ENCODE measurements at places on chromosomes 2 and 18.
A peak's percentile ranks its signal among the peaks of the same experiment; 100 is the strongest.

DNA sequence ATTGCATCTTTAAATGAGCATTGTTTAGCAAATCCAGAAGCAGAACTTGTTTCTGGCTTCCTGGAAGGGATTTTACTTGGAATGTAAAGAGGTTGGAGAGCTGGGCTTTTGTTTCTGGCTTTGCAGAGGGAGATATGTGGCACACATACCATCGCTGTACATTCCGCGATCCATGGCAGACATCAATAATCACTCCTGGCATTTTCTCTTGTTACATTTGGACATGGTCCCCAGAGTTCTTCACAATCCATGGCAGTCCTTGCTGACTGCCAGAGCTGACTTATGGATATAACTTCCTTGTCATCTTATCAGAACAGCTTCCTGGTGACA is 445.6 kb upstream of the SPRED2 start:
- no peak for DNase-seq

GRCh38 chr2:60553495-60554073 is at the start of gene BCL11A:
Gene BCL11A (minus strand): TSS chr2:60553654. CDS start chr2:60553270, 384 bp downstream.
- DNase-seq, result no peak

GRCh38 chr2:239954166-239955086 is 70.7 kb downstream of the NDUFA10 start:
- peak; percentile 26 for DNase-seq

DNA sequence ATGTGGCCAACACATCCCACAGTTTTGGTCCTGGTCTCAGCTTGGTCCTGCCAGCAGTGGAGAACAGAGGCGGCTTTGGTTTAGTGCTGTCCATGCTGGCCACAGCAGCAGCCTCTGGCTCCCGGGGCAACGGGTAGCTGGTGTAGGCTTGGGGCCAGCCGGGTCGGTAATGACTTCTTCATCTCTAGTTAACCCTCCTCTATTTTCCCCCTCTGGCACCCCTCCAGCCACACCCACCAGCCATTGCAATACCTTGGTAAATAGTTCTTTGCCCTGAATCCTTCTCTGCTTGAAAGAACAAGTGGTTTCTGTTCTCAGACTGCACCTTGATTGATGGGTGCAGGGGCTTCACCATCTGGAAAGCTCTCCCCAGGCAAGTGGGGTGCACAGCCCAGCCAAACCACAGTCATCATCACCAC is 31.7 kb upstream of the ZNF396 start:
- DNase-seq, result no peak

GRCh38 chr2:63692002-63692606 is 103.3 kb downstream of the MDH1 start:
- DNase-seq, result no peak

DNA sequence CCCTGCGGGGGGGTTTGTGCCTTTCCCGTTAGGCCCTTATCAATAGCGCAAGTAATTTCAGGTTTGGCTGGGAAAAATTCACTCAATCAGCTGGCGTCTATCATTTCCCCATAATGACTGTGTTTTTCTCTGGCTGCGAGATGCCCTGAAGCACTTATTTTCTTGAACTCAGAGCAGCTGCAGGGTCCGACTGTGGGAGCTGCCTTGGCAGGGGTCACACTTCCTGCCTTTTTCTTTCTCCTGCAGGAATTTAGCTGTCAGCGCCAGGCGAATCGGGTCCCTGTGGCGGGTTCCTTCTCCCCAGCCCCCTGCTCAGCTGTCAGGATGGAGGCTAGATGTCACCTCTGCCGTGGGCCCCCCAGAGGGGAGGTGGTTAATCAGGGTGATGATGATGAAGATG is 81.3 kb upstream of the HPCAL1 start:
- no peak for DNase-seq

- DNase-seq, result peak; percentile 46
Measured at GRCh38 chr2:1499033-1499795, 86.0 kb downstream of the TPO start.

DNA sequence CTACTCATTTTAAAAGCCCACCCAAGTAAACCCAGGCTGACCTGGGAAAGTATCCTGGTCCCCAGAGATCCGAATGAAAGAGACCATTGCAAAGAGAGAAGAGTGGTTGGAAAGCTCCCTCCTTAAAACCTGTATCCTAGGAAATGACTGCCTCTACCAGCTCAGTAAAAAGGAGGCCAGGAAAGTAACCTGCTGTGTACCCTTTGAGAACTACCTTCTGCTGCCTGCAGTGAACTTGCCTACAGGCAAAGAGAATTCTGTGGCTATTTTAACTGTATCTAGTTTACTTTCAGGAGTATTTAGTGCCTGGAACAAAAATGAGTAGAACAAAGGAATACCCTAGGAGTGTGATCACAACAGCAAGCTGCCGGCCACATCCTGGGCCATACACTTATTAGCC is 641.7 kb upstream of the NRXN1 start:
- no peak for DNase-seq

- no peak for DNase-seq
Measured at GRCh38 chr2:72765997-72766609, 59.7 kb downstream of the EXOC6B start.

DNA sequence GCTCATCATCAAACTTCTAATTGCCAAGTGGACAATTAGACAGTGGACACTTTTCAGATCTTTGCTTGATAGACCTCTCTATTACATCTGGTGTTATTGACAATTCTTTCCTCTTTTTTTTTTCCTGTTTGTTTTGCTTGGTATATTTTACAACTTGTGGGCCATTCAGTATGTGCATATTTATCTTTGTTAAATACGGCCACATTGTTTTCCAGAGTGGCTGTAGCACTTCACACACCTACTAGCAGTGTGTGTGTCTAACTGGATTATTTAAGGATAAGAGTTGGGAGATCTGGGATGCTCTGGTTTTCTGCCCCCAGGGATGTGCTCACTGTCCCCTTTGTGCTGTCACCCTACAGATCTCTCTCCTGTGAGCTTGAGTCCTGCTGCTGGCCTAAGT is 4.1 kb upstream of the SLC4A5 start:
- no peak for DNase-seq

- DNase-seq, result no peak
Measured at GRCh38 chr2:171551836-171552235, 29.6 kb downstream of the CYBRD1 start.

DNA sequence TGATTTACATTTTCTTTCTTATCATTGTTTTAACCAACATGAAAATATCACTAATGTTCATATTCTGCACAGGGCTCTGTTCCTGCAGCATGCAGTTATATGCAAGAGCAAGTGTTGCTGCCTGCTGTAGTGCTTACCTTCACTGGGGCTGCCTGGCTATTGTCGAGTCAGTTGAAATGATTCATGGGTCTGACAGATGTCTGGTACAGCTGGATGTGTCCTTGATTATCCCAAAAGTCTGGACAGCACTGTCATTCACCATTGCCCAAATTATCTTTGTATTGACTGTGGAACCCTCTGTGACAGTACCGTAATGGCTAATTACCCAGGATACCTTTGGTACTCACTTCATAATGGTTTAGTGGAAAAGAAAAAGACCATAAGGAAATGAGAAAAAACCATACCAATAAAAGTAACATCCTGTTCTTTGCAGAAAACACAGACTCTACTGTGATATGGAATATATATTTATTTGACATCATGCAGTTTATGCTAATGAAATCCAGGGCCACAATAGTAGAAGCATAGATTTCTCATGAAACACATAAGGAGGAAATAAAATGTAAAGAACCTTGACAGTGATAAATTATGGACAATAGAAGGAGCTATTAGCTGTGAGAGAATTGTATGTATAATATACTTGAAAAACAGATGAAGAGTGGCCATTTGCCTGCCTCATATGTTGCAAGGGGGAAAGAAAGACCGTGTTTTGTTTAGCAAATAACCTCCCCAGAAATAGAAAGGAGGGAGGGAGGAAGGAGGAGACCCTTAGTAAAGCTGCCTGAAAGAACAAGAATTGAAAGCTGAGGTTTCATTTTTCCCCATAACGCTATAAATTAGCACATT is 249.8 kb upstream of the ATP5MC3 start:
- no peak for DNase-seq

DNA sequence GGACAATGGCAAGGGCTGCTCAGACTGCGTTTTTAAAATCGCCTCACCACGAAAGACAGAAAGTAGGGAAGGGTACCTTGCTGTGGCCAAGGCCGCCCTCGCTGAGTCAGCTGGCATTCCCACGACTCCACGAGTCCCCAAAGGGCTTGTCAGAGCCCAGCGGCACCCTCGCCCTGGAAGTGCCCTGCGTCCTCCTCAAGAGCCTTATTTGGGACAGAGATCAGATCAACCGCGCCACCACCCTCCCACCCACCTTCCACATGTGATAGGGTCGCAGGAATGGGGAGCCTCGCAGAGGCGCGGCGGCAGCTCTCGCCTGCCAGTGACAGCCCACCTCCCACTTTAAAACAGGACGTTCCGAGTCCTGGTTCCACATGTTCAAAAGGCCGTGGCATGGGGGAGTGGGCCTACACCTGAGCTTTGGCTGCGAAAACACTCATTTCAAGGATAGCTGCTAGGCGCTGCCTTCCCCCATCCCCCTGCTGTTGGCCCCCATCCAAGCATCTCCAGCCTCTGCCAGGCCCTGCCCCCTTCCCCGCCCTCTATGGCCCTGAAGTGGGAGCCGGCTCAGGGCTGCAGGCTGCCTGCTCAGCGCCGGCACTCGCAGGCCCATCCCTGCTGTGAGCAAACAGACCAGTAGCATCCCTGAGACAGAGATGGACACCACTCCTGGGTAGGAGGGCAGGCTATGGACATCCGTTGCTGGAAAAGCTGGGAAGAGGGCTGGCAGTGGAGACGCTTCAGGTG is 38.1 kb upstream of the ARHGEF4 start:
- DNase-seq, result no peak

GRCh38 chr2:173983391-173983871 is 18.3 kb upstream of the SP3 start:
- no peak for DNase-seq

DNA sequence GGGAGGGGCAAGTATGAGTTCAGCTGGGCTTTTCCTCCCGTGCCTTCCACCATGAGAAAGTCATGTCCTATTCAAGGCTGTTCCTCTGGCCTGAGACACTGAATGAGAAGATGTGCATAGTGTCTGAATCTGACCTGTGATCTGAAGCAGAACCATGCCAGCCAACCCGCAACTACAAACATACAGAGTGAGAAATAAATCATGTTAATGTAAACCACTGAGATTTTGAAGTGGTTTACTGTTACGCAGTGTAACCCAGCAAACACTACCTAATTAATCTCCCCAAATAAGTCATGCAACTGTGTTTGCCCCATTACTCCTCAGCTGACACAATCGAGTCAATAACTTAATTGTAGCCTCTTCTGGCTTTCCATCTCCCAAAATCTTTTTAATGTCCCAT is 49.2 kb downstream of the METTL4 start:
- DNase-seq, result no peak

- DNase-seq, result no peak
Measured at GRCh38 chr2:48248251-48248933, 281.6 kb upstream of the STON1 start.

DNA sequence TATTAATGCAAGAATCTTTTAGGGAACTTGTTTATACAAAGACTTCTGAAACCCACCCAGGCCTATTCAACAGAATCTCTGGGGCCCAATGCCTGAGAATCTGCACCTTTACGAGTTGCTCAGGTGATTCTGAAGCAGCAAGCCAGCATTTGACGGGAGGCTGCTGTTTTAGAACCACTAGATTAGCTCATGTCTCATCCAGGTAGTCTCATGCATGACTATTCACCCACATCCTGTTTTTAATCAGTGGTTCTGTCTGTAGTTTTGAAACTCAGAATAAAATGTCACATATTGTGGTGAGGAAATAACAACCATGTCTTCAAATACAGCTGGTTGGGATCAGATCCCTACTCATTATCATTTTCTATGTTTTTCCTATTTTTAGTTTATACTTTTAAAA is 39.5 kb downstream of the CYTIP start:
- DNase-seq, result no peak

- DNase-seq, result no peak
Measured at GRCh38 chr2:168234407-168235085, 12.8 kb downstream of the STK39 start.

- DNase-seq, result no peak
Measured at GRCh38 chr2:158015428-158016076, 86.1 kb upstream of the UPP2 start.

- no peak for DNase-seq
Measured at GRCh38 chr2:195318440-195319111, 338.4 kb upstream of the SLC39A10 start.

GRCh38 chr18:22363867-22364463 is 53.8 kb downstream of the CTAGE1 start:
- no peak for DNase-seq

DNA sequence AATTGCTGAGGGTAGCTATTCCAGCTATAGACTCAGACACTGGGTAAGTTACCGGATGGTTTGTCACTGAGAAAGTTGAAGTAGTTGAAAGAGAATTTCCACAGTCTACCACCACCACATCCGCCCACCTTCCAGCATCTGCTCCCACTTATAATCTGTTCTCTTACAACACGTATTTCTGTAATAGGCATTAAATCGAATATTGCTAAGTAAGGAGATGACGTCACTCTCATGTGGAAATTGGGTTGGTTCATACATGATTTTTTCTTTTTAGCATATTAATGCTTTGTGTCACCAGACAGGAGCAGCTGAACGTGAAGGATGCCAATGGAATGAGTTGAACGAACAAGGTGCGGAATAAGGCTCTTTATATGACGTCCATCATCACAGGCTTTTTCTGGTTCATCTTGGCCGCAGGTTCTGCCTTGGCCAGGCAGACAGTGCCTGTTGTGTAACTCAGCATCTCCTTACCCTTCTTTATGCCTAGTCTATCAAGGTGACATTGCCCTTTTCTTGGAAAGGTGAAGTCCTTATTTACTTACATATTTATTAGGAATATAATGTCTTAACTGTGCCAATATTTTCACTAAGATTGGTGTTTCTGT is 45.9 kb downstream of the THUMPD2 start:
- no peak for DNase-seq

- DNase-seq, result no peak
Measured at GRCh38 chr2:8821276-8822217, 15.9 kb downstream of the KIDINS220 start.

DNA sequence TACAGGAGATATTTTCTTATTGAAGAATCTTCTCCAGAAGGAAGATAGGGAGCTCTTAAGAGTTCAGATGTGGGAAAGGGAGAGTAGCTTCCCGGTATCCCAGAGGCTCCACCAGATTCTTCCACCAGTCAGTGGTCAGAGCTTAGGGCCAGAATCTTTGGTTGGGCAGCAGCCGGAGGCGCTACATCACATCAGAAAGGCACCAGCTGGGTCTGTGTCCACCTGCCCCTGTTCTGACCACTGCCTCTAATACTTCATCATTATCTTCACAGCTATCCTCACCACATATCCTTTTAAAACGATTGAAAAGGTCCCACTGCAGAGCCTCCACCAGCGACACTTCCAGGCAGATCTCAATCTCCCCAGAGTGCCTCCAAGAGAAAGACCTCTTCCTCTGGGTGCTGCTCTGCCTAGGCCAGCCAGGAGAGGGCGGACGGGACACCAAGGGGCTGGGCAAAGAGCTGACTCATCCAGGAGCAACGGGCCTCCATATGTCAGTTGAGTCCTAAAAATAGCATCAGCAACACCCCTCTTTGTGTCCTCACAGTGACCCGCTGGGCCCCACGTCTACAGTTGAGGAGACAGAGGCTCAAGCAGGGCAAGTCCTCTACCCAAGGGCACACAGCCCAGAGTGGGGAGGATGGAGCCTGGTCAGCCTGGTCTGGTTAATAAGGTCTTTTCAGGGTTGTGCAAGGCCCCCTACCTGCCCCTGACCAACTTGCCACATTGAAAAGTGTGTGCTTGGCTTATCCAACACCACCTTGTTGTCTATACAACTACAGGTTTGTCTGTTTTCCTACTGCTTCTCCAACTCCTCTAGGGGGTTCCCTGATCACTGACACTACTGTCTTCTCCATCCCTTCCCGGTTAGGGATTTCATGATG is 81.2 kb downstream of the ADD2 start:
- DNase-seq, result no peak
